Nephron progenitor cell (in vitro differentiated cells): ENCODE measurements at places on chromosomes 2 and 18.
A peak's percentile ranks its signal among the peaks of the same experiment; 100 is the strongest.

DNA sequence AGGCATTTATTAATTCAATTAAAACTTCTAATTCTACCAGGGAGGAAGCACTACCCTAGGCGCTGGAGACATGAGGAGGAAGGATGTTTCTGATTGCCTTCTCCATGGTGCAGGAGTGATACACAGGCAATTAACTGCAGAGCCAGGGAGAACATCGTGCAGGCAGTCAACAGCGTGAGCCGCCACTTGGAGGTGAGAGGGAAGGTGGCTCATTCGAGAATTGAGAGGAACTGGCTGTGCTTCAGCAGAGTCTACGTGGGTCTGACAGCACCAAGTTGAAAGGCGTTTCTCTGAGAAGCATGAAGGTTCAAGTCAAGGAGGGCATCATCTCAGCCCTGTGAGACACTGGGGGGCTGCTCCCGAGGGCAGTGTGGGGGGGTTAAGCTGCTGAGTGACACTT is 388.7 kb upstream of the MYT1L start:
- no peak for DNase-seq

GRCh38 chr18:3584897-3585460 is 135.0 kb downstream of the TGIF1 start:
- no peak for DNase-seq

GRCh38 chr2:55842046-55842445 is 81.5 kb downstream of the EFEMP1 start:
- DNase-seq, result no peak

DNA sequence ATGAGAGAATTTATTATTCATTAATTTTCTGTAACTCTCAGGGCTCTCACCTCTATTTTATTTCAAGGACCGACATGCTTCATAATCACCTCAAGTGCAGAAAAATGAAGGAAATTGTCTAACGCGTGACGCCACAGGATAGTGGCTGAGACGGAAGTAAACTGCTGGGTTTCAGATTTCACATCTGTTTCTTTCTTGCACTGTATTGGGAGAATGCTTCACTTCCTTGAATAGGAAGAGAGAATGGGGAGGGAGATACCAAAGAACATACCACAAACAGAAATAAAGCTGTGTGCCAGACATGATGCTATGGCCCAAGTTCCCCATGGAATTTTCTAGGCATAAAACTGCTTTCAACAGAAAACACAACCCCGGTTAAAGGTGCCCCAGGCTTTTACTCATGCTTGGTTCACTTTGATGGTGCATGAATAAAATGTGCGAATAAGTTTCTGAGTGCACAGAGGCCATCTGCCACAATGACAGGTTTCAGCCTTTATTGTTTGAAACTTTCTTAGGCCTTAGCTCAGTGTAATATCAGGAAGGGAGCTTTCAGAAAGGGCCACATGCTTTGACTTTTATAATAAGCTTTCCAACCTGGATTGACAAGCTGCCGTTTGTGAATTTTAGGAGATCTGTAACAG is 1116.4 kb downstream of the SOCS6 start:
- DNase-seq, result no peak

- DNase-seq, result no peak
Measured at GRCh38 chr2:137161250-137161649, 395.9 kb downstream of the THSD7B start.

- DNase-seq, result no peak
Measured at GRCh38 chr18:40049716-40050115, 1905.3 kb upstream of the PIK3C3 start.

- DNase-seq, result no peak
Measured at GRCh38 chr2:216858312-216858711, 1.6 kb downstream of the TNP1 start.

- no peak for DNase-seq
Measured at GRCh38 chr2:100879296-100879695, 59.4 kb downstream of the NPAS2 start.

- no peak for DNase-seq
Measured at GRCh38 chr2:173126819-173127218, 51.2 kb downstream of the MAP3K20 start.

GRCh38 chr18:46419391-46420141 is 237.5 kb downstream of the LOXHD1 start:
- DNase-seq, result no peak

DNA sequence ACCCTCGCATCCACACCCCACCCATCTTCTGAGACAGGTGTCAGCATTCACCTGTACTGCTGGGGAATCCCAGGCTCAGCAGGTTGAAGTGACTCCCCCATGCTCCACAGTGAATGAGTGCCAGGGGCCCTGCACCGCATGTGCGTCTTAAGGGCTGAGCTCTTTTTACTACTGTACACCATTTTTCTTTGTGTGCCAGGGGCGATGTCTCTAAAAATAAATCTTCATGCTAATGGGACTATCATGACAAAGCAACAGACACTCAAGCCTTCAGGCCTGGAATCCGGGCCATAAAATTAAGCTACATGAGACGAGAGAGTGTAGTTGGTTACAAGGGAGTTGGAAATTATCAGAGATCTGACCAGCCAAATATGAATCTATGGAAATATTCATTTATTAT is 294.8 kb downstream of the LPIN1 start:
- DNase-seq, result no peak

GRCh38 chr2:190986221-190986953 is 27.6 kb downstream of the STAT1 start:
- no peak for DNase-seq

DNA sequence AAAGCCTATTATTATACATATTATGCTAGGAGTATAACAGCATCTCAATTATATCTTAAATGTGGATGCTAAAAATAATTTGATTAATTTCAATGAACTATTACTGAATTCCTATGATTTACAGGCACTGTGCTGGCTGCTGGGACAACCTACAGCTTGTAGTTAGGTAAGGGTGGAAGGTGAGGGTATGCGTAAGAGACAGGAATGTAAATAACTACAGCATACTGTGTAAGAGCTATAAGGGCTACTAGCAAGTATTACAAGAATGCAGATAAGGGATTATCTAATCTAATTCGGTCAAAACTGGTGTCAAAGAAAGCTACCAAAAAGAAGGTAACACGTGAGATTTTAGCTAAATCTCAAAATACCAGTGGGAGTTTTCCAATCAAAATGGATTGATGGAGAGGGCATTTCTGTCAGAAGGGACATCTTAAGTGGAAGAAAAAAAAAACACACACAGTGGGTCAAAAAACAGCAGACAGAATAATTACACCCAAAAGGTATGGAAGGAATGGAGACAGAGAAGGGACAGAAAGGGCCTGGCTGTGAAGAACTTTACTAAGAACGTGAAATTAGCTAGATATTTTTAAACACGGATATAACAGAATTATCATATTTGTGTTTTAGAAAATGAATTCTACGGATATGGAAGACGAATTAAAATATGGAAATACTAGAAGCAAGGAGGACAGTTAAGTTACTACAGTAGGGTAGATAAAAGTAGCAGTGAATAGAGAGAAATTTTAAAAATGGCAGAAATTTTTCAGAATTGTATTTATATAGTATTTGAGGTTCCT is 47.1 kb downstream of the STRN start:
- no peak for DNase-seq

GRCh38 chr2:150732064-150732463 is 244.6 kb upstream of the RND3 start:
- no peak for DNase-seq

DNA sequence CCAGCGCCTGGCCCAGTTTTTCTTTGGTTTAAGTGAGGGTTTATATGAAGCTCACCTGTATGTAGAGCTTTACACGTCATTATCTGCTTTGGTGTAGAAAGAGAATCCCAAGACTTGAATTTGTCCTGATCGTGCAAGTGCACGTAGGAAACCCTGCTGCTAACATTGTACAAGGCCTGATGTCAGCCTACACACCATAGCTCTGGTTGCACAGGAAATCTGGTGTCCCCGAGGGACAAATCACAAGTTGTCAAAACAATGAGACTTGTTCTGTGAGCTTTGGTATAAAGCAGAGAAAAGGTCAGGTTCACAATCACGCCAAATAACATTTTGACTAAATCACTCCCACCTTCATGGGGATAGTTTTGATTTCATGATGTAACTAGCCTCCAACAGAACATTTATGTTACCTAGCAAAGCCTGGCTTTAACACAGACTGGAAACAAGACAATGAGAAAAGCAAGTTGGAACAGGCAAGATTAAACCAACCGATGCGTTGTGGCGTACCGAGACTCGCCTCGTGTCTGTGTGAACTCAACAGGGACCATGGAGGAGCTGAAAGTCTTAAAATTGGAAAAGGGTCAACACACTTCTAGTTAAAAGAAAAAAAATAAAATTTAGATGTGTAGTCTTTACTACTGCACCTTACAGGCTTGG is 41.4 kb downstream of the ZAP70 start:
- no peak for DNase-seq

- DNase-seq, result no peak
Measured at GRCh38 chr18:49819823-49820671, 6.7 kb upstream of the ACAA2 start.

- DNase-seq, result no peak
Measured at GRCh38 chr2:208352644-208353567, 53.7 kb upstream of the PTH2R start.

- no peak for DNase-seq
Measured at GRCh38 chr2:111995148-111995547, 59.9 kb upstream of the TMEM87B start.

- DNase-seq, result no peak
Measured at GRCh38 chr2:39512434-39512935, 75.4 kb upstream of the MAP4K3 start.

DNA sequence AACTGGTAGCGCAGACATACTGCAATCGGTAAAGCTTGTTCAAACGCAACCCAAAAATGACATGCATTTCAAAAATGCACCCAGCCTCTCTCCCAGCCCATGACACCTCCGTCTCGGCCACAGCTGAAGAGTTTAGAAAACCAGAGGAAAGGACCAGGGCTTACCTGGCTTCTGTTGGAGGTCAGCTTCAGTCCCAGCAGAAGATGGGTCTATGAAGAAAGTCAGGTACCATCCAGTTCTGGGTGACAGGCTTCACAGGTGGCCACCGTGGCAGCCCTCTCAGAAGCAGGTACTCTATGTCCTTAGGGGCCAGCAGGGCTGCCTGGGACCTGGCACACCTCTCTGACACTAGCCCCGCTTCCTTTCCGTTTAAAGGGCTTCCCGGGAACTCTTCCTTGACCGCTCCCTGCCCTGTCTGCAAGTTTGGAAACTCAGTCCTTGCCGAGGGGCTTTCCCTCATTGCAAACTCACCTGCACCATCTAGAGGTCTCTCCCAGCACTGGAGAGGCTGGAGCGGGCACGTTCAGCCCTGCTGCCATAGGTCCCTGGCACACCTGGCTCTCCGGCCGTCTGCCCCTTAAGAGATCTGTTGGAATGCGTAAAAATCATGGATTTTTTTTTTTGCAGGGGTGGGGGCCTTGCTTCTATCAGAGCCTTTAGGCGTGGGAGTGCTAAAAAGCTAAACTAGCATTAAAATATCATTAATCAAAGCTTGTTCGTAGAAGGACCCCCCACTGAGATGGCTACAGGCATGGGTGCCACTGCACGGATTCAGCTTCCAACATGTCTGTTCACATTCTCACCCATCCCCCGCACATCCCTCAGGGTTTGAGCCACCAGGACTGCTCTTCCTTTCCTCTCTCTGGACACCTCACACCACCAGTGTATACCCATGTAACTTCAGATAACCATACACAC is at the start of gene EDAR:
Gene EDAR (minus strand): TSS at position 425 of the 918 bp plus-strand sequence. CDS start 58,206 bp downstream, outside the sequence.
- DNase-seq, result peak; percentile 51

GRCh38 chr2:100178085-100178788 is 35.8 kb upstream of the AFF3 start:
- DNase-seq, result peak; percentile 30

- DNase-seq, result no peak
Measured at GRCh38 chr2:180325416-180326120, 318.5 kb upstream of the CWC22 start.

- DNase-seq, result no peak
Measured at GRCh38 chr2:203361922-203362321, 33.7 kb downstream of the ABI2 start.

DNA sequence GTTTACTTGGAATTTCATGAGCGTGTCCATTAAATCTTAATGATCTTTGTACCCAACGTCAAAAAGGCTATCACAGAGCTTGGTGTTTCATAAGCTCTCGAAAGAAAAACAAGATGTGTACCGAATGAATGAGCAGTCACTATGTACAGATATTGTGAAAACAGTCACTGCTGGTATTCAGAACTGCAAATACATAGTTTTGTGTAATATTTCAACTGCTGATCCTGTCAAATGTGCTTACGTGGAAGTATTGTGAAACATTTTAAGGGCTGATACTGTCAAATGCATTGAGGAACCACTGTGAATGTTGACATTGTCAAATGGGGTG is 184.2 kb upstream of the KLHL29 start:
- no peak for DNase-seq

GRCh38 chr2:140436936-140437335 is 1656.7 kb upstream of the NXPH2 start:
- DNase-seq, result no peak
